ENCODE measurements at places on chromosomes 7 and 10. TPM values are rescaled to one million over a fixed set of nuclear protein-coding genes. Genes with fewer than 3 reads are reported as not detected.

NRP1 gene
- total RNA-seq: 3.7 TPM

HTRA1 gene
- 0.17 TPM for total RNA-seq

FLNC gene
- 0.01 TPM for total RNA-seq

MOSPD3 gene
- total RNA-seq: 7.6 TPM

HOGA1 gene
- 18.8 TPM for total RNA-seq

OR6V1 gene
- total RNA-seq: not detected

CRTAC1 gene
- not detected for total RNA-seq

CRYGN gene
- total RNA-seq: not detected

DNA sequence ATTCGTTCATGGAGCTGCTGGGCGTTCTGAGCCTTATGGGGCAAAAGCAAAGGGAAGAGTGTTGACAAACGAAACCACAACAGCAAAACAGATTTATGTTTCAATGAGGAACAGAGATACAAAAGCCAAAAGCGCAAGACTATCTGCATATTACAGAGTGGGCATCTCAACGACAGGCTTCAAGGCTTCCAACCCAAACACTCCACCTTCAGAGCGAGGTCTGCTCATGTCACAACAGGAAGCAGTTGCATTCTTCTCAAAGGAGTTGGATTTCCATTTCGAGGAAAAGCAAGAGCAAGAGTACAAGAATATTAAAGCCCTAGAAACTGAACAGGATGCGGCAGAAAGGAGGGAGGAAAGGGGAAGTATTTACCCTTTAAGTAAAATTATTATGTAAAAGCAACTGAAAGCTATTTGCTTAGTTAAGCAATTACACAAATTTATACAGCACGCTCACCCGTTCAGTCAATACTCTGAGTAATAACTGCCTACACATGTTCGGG is 189.3 kb downstream of the ELMO1 start:
- H3K27me3 ChIP-seq: no peaks in the 10 kb centered on the region
- H3K4me1 ChIP-seq: no peaks in the 10 kb centered on the region
- H3K27ac ChIP-seq: no peak overlapping the region
- DNase-seq: no peak
- H3K36me3 ChIP-seq: no peaks in the 10 kb centered on the region

GRCh38 chr10:133565441-133566294 is at the start of gene SYCE1:
TSS of gene SYCE1 (minus strand) at chr10:133565583. CDS start at chr10:133565529, 54 bp downstream.
- no peaks in the 10 kb centered on the region for H3K27me3 ChIP-seq
- no peak within 1 kb of the TSS for H3K4me3 ChIP-seq
- no peak within 1 kb of the TSS for H3K27ac ChIP-seq
- H3K36me3 ChIP-seq: no peaks in the 10 kb centered on the region
- no peaks in the 10 kb centered on the region for H3K4me1 ChIP-seq
- DNase-seq: no peak

DNA sequence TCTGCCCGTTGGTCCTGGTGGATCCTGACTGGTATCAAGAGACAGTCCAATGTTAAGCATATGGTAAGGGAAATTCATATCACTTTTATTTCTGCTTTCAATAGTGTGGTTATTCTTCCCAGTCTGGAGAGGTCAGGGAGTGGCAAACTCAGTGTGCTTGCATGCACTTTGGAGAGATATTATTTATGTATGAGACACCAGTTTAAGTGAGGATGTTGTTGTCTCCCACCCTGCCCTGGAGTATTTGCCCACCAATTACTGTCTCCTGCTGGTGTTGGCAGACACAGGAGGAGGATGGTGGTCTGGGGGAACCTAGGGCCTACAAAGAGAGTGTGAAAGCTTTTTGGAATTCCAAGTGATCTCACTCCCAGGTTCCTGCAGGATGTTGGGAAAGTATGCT is 59.7 kb downstream of the OR13A1 start:
- no peak overlapping the region for H3K27ac ChIP-seq
- H3K27me3 ChIP-seq: 0 out of 3 replicates have a peak, but pooled peaks cover 6% of the 10 kb centered on the region
- no peaks in the 10 kb centered on the region for H3K4me1 ChIP-seq
- no peak overlapping the region for H3K4me3 ChIP-seq
